ENCODE measurements at places on chromosomes 6 and 20.

GRCh38 chr6:68951270-68951669, 316.2 kb downstream of the ADGRB3 start:
- DNase-seq = no peak

- no peak for DNase-seq
Observed at GRCh38 chr6:102581378-102582124, 1188.0 kb downstream of the GRIK2 start.

- DNase-seq = no peak
Observed at GRCh38 chr20:62242176-62242575, 3.9 kb downstream of the OSBPL2 start.

DNA sequence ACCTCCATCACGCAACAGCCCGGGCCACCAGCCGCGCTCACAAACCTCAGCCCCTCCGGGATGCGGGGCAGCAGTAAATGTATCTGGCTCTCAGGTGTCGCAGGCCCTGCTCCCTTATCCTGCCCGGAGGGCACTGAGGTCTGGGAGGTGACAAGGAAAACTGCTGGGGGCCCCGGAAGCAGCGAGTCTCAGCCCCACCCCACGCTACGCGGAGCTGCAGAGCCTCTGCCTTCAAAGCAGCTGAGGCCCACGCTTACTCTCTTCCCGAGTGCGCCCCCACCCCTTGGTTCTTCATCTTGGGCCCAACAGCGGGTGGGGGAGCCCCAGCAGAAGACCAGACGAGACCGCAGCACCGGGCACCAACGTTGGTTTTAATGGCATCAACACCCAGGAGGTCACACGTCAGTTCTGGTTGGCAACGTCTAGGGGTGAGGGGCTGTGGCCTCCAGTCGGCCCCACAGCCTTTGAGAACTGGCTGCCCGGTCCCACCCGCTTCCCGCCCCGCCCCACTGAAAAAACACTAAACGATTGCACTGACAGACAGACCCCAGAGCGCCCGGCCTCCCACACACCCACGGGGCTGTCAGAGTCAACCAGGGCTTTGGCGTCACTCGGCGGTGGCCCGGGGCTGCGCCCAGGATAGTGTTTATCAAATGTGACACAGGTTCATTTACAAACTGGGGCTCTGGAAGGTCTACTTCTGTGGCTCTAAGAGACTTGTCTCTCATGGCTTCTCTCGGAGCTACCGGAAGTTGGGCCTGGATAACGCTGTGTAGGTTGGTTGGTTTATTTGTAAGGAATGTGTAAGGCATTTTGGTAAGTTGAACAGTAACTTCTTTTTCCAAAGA, 43.7 kb downstream of the DSTN start:
- peak; percentile 7 for DNase-seq

- no peak for DNase-seq
Observed at GRCh38 chr20:42255821-42256220, 637.6 kb upstream of the CHD6 start.

DNA sequence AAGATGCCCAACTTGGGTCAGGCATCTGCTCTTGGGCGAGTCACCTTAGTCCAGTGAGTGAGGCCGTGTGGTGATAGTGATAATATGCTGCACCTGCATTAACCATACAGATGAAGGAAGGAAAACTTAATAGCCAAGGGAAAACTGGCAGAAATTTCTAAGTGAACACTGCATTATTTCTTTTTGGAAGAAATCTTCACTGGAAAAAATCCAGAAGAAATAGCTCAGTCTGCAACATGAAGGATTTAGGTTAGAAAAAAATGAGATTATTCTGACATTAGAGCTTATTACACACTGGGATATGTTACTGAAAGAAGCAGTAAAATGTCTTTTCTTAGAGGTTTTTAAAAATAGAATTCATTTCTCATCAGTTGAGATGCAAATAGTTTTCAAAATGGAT, 947.3 kb downstream of the KIF16B start:
- DNase-seq = no peak

DNA sequence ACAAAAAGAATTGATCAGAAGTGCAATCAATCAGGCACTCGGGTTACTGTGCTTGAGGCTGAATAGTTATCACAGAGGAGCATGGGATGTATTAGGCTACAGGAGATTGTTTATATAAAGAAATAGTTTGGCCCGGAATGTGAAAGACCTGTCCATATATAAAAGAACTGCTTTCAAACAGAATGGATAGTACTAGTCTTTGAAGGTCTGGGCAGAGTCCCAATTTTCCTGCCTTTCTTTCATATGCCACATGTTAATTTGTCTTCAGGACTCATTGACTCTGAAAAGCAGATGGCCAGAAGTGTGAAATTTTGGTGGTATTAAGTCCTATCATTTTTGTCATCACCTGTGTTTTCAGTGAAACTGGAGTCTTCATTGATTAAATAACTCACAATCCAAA, 314.5 kb downstream of the EYA4 start:
- DNase-seq = no peak

DNA sequence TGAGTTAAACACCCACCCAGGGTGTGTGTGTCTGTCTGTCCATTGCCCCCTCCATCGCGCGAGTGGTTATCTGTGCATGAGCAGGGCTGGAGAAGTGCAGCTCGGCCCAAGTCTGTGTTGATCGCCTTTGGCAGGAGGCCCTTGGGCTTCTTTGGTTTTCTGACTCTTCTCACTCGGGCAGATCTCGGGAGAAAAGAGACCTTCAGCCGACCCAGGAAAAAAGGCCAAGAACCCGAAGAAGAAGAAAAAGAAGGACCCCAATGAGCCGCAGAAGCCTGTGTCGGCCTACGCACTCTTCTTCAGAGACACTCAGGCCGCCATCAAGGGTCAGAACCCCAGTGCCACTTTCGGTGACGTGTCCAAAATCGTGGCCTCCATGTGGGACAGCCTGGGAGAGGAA, 132.9 kb downstream of the JPH2 start:
- DNase-seq = no peak

GRCh38 chr20:24132246-24132645, 143.7 kb upstream of the GGTLC1 start:
- DNase-seq = no peak

DNA sequence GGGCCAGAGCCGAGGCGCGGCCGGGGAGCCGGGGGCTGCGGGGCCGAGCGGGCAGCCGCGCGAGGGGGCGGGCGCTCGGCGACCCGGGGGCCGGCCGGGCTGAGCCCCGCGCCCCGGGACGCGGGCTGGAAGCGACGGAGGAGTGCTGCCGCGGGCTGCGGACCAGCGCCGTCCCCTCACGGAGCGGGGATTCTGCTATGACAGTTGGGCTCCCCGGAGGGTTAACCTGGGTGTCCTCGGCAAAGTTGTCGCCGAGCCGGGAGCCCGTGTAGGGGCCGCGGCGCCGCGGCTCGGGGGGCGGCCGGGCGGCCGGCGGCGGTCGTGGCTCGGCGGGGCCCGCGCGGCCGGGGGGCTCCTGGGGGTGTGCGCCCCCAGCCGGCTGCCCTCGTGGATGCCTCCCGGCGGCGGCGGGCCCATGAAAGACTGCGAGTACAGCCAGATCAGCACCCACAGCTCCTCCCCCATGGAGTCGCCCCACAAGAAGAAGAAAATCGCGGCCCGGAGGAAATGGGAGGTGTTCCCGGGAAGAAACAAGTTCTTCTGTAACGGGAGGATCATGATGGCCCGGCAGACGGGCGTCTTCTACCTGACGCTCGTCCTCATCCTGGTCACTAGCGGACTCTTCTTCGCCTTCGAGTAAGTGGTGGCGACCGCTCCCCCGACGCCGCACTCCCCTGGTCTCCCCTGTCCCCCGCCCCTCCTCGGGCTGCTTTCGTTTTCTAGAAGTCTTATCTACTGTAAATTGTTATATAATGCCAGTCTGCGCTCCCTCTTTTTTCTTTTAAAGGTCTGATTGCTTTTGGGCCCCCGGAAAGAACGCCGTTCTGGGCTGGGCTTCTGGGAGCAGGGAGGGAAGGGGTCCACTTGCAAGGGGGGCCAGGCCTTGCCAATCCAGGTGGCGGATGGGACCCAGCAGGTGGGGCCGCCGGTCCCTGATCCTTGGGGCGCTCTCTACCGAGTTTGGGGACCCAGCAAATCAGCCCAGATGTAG, 936 bp downstream of the ZDHHC14 start:
- peak; percentile 67 for DNase-seq

DNA sequence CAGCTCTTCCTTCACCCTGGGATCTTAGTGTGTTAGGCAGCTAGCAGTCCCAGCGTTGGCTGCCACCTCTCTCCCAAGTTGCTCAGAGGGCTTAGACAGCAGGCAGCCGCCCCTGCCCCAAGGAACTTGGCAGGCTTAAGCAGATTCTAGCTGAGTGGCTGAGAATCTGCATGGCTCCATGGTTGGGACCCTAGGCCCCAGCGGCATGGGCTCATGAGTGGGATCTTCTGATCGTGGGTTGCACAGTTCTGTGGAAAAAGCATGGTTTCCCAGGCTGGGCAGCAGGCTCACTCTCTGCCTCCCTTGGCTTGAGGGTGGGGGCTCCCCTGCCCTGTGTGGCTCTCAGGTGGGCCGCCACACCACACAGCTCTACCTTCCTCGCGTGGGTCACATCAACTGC, 1624.9 kb downstream of the GRIK2 start:
- no peak for DNase-seq

GRCh38 chr6:91132461-91132860, 545.6 kb upstream of the MAP3K7 start:
- DNase-seq = no peak

DNA sequence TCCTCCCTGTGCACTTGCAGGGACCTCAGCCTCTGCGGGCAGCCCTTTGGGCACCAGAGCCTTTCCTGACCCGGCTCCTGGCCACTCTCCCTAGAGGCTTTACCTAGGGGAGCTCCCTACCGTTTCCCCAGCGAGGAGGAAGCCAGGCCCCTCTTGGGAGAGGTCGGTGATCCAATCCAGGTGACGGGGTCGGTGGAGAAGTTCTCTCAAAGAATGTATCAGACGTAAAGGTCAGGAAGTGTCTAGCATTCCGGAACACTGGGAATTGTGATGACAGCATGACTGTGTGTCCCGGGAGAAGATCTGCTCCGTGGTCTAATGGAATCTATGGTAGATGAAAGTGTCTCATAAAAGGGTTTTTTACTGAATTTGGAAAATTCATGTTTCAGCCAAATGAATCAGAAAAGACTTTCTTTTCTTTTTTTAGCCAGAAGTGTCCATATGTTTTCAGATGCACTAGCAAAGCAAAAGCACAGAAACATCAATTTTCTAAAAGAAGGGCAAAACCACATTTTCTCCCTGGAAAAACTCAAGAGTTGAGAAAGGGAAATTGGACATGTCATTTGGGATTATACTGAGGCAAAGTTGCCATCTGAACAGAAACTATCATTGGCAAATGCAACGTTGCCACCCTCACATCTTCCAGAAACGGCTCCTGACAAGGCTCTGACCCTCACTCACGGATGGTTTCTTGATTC, 289.4 kb downstream of the THBS2 start:
- DNase-seq = no peak

DNA sequence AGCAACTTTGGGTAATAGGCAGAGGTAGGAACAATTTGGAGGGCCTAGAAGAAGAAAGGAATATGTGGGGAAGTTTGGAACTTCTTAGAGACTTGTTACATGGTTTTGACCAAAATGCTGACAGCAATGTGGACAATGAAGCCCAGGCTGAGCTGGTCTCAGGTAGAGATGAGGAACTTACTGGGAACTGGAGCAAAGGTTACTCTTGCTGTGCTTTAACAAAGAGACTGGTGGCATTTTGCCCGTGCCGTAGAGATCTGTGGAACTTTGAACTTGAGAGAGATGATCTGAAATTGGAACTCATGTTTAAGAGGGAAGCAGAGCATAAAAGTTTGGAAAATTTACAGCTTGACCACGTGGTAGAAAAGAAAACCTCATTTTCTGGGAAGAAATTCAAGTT, 28.3 kb upstream of the TMEM200A start:
- no peak for DNase-seq

DNA sequence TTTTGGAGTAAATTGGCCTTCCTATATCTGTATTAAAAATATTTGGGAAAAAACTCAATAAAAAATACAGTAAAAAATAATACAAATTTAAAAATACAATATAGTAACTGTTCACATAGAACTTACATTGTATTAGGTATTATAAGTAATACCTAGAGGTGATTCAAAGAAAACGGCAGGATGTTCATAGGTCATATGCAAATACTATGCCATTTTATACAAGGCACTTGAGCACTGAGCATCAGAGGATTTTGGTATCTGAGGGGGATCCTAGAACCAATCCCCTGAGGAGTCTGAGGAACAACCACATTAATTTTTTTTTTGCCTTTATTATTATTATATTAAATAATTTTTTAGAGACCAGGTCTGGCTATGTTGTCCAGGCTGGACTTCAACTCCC, 41.7 kb downstream of the RNGTT start:
- DNase-seq = no peak

GRCh38 chr6:160130729-160131484, 9.3 kb downstream of the SLC22A1 start:
- no peak for DNase-seq

- DNase-seq = no peak
Observed at GRCh38 chr20:25315418-25316210, 67.7 kb downstream of the PYGB start.

GRCh38 chr6:162621246-162621645, 106.3 kb downstream of the PRKN start:
- DNase-seq = no peak

GRCh38 chr6:35911871-35912653, 8.8 kb downstream of the SRPK1 start:
- DNase-seq = no peak

DNA sequence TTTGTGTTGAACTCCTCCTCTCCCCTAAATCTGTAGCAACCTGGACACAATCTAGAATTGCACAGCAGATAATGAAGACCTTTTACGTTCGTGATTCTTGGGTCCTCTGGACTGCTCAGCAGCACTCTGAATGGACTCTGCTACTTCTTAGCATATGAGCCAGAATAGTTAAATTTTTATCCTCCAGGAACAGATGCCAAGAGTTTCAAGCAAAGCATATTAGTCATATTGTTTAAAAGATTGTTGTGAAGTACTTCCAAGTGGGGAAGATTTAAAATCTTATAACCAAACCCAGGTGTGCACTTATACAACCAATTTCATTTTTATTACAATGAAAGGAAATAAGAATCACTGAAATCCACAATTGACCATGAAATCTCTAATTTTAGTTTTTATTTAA, 118.9 kb upstream of the EXOC2 start:
- DNase-seq = no peak

GRCh38 chr20:4791121-4791520, 69.4 kb downstream of the PRND start:
- no peak for DNase-seq

GRCh38 chr6:5179917-5180316, 80.8 kb downstream of the LYRM4 start:
- DNase-seq = no peak

DNA sequence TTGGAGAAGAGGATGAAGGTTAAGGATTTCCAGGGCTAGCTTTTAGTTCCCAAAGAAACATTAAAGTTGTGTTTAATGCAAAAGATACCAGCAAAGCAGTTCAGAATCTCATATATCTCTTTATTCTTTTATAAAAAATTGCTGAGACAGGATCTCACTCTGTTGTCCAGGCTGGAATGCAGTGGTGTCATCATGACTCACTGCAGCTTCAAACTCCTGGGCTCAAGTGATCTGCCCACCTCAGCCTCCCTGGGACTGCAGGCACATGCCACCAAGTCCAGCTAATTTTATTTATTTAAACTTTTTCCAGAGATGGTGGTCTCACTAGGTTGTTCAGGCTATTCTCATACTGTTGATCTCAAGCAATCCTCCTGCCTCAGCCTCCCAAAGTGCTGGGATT, 41.1 kb upstream of the CAP2 start:
- DNase-seq = no peak

- DNase-seq = no peak
Observed at GRCh38 chr6:37038292-37039198, 33.1 kb downstream of the FGD2 start.

GRCh38 chr6:117545161-117545595, 57.1 kb downstream of the GOPC start:
- DNase-seq = no peak

GRCh38 chr20:19727251-19727847, 30.7 kb upstream of the RIN2 start:
- DNase-seq = no peak

GRCh38 chr20:41669708-41670263, 51.6 kb upstream of the CHD6 start:
- peak; percentile 10 for DNase-seq

Measured in hepatic stellate cell (primary cell).